ENCODE measurements at places on chromosomes 4 and X.

- no peak for DNase-seq
These were observed 45.3 kb downstream of the ANK2 start for GRCh38 chr4:113094802-113095201.

GRCh38 chr4:145289403-145290076 lies 109.2 kb upstream of the OTUD4 start:
- no peak for DNase-seq

GRCh38 chrX:42752730-42753129 lies 25.2 kb downstream of the PPP1R2C start:
- DNase-seq: no peak

DNA sequence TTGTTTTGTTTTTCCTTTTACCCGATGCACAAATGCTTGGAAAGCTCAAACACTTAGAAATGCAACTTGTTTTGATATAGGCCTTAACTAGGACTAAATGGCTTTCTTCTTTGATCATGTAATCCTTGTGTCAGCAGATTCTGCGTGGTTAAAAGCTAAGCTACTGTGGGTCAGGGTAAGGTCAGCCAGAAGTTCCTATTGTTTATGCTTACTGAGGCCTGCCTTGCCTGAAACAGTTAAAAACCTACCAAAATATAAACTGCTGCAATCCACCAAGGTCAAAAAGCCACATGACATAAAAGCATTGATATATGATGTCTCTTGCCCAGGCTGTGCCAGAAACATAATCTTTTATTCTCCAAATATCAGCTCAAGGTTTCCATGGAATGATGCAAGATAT lies 223.4 kb downstream of the FAM47B start:
- DNase-seq: no peak
